Umbilical cord (tissue), 2 donors: ENCODE measurements at places on chromosomes 2 and 18. TPM values are rescaled to one million over a fixed set of nuclear protein-coding genes. Genes with fewer than 3 reads are reported as not detected.

LYG2 gene
- not detected for total RNA-seq

FAM124B gene
- 10.1 TPM for total RNA-seq

HNMT gene
- 72.7 TPM for total RNA-seq

ANTXR1 gene
- 137 TPM for total RNA-seq
